ENCODE measurements at places on chromosomes 5 and 9. TPM values are rescaled to one million over a fixed set of nuclear protein-coding genes. Genes with fewer than 3 reads are reported as not detected.

DDX4 gene
- not detected for total RNA-seq

FOXD4L5 gene
- 0.07 TPM for total RNA-seq

MAT2B gene
- total RNA-seq, result 38.9 TPM

HMCN2 gene
- total RNA-seq, result 0.07 TPM

HDHD3 gene
- 9.3 TPM for total RNA-seq

IFNA2 gene
- not detected for total RNA-seq

SPAAR gene
- 0.26 TPM for total RNA-seq

SLC46A2 gene
- not detected for total RNA-seq

CTXN3 gene
- not detected for total RNA-seq

SEC24A gene
- total RNA-seq, result 45.2 TPM
